ENCODE measurements at places on chromosomes 16 and 17.
A peak's percentile ranks its signal among the peaks of the same experiment; 100 is the strongest.

DNA sequence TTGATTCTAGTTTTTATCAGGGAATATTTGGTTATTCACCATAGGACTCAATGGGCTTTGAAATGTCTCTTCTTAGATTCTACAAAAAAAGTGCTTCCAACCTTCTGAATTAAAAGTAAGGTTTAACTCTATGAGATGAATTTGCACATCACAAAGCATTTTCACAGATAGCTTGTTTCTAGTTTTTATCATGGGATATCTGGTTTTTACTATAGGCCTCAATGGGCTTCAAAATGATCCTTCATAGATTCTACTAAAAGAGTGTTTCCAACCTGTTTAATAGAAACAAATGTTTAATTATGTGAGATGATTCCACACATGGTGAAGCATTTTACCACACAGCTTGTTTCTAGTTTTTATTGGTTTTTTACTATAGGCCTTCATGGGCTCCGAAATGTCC lies 560.7 kb downstream of the KCNJ18 start:
- DNase-seq, result no peak

DNA sequence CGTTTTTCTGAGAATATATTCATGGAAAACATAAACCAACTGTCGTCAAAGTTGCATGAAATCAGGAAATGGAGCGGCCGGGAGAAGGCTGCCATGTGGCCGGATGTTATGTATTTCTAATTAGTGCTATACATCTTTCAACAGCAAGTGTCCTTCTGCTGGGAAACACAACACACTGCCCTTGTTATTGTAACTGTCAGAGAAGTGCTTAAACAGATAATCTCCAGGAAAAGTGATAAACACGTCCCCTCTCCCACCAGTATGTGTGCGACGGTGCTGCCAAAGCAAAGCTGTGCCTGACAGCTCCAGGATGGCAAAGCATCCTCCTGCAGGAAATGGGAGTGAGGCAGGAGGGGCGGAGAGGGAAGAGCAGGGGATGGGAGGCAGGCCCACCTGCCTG lies 111.8 kb downstream of the SMG6 start:
- DNase-seq, result no peak

- no peak for DNase-seq
These were observed 52.6 kb downstream of the NOS2 start for GRCh38 chr17:27747462-27748359.

DNA sequence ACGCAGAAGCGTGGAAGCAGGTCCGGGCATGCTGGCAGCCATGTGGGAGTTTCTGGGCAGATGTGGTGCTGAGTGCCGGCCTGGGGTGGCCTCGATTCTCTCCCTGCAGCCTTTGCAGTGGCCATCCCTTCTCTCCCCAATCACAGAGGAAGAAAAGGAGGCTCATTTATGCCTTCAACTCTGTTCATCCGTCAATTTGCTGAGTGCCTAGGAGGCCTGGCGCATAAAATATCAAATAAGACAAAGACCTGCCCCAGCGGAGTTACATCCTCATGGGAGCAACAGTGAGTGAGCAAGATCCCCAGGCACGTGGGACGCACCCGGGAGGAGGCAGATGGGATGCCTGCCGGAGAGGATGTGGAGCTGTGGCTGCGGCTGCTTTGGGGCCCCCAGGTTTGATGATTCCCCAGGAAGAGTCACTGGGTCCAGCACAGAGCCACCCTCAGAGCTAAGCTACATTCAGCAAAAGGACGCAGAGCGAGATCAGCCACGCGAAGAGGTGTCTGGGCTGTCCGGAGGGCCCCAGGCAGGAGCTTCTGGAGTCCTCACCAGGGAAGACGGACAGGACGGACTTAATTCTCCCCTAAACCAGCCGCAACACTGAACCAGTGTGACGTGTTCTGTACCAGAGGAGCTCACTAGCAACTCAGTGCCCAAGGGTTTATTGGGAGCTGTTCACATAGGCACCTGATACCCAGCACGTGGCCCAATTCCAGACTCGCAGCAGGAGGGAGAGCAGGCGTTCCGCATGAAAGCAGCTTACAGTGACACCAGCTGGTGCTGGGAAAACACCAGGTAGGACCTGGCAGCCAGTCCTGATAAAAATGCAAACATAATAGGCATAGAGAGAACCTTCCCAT lies 11.3 kb downstream of the CA5A start:
- DNase-seq, result no peak

DNA sequence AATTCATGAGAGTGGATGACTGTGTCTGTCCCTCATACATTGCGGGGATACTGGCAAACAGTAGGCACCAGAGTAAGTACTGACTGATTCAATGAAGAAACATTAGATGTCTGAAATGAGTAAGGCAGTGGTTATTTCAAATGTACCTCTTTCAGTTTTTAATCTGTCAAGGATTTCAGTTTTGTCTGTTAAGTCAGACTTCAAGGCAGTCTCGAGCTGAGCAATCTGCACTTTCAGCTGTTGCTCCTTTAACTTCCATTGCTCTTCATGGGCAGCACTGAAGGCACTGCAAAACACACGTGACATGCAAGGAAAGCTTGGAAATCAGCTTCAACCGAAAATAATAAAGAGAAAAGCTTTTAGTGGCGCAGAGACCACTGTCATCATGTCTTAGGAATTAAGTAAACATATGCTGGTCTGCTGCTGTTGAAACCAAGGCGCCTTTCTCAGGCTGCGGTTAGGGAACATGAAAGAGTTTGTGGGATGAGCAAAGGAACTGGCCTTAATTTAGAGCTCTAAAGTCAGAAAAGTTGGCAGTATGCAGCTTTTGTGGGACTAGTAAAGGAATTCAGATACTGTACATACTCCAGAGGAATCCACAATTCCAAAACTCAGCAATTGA lies 38.8 kb downstream of the RPGRIP1L start:
- DNase-seq, result peak; percentile 26

DNA sequence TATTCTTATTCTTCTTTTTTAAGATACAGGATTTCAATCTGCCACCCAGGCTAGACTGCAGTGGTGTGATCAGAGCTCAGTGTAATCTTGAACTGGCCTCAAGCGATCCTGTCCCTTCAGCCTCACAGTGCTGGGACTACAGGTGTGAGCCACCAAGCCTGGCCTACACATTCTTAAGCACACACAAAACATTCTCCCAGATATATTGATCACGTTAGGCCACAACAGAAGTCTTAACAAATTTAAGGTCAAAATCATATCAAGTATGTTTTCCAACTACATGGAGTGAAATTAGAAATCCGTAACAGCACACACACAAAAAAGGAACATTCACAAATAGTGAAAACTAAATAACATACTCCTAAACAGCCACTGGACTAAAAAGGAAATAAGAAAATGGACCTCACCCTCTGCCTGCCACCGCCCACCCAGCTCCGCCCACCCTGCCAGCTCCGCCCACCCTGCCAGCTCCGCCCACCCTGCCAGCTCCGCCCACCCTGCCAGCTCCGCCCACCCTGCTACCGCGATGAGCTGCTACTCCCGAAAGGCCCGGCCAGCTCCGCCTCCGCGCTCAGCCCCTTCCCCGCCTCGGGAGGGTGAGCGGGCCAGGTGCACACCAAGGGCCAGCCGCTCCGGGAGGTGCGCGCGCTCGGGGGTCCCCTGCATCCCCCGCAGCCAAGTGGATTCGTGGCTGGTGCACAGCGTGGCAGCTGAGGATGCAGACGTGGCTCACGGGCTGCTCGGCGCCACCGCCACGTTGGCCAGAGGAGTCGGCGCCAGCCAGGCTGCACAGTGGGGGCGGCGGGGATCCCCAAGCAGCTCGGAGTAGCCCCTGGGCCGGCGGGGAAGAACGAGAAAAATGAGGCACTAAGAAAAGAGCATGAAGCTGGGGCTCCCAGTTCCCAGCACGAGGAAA lies 41.2 kb downstream of the C16orf87 start:
- peak; percentile 55 for DNase-seq

DNA sequence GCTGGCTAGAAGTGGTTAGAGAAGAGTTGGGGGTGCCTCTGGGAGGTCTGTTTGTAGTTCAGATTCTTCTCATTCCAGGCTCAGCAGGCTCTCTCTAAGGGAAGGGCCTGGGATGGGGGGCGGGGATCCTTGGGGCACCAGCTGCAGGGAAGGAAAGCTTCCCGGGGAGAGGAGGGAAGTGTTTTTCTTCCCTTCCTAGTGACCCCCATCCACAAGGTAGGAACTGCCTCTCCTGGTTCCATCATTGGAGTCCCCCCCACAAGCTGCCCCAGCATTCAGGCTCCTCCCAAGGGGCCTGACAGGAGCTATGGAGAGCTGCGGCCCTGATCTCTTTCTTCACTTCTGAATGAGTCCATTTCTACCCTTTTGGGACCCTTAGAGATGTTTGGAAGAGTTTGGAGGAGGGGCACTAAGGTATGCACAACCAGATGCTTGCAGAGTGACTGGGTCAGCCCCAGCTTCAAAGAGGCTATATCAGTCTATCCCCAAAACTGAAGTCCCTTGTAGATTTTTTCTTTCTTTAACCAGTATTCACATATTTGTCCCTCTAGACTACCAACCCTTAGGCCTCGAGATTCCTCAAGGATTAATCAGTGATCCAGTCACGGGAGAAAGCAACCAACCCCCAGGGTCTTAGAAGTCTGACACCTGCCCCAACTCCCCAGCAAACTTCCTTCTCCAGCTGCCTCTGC lies 13.9 kb upstream of the FZD2 start:
- DNase-seq, result no peak

DNA sequence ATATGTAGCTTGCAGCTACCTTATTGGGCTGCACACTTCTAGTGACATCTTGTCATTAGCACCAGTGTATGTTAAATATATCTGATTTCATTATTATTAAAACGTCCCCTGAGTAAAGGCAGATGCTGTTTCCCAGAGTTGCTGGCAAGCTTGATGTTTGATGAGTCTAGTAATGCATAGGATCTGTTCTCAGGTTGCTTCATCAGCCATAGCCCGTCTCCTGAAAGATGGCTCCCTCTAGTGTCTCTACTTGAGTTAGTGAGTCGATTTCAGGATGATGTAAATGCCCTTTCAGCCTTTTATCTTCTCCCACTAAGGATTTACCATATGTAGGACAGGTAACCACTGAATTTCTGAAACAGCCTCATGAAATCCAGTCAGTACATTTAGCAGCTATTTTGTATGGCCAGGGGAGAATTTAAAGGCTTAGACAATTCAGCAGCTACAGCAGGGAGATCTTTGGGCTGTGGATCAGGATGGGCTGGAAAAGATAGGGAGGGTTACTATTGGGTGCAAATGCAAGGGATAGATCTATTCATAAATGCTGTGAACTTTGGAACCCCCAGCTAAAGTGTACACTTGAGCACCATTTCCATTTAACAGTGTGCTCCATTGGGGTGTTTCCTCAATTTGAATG lies 376.3 kb downstream of the CNTNAP4 start:
- peak; percentile 40 for DNase-seq

GRCh38 chr16:73151225-73151624 lies 103.3 kb upstream of the ZFHX3 start:
- DNase-seq, result no peak

- DNase-seq, result peak; percentile 92
These were observed 47.9 kb downstream of the WDR59 start for GRCh38 chr16:74936902-74937560.

DNA sequence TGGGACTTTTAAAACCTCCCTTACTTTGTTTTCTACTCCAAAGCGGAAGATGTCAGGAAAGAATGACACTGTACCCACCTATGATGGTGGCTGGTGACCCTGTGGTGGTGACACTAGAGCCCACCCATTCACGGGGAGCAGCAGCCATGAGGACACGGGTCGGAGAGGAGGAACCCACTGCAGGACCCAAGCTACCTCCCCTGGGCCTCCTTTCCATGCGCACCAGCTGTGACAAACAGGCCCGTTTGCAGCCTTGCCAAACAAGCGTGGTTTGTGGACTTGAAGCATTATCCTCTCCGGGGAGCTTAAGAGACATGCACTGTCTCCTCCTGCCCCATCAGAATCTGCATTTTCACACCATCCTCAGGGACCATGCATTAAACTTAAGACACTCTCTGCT lies 85.6 kb downstream of the ZFHX3 start:
- DNase-seq, result no peak

DNA sequence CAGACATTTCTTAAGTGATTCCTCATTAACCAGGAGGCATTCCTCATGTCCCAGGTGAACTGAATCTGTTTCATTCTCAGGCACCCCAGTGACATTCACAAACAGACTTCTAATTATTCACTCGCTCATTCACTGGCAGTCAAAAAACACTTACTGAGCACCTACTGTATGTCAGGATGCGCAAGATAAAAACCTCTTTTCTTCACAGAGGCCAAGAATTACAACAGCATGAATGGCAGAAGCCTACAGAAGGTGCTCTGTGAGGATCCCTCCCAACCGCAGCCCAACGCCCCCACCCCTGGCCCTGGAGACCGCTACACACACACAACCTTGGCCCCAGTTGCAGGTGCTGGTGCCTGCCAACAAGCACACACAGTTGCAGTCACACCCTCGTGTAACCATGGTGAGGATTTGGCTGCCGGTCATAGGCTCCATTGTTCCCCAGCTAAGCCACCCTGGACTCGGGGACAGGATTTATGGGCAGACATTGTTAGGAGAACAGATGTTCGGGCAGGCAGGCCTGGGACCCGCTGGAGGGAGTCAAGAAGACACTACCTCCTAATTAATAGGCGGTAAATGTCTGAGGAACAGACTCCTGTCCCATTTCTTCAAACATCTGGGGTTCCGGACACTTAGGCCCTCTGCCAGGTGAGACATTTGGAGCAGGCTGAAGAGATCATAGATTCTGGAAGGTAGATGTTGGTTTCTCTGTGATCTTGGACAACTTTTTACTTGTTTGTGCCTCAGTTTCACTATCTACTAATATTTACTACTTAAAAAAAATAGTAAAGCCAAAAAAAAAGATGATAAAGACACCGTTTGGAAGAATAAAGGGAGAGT lies 43.2 kb downstream of the CUEDC1 start:
- DNase-seq, result no peak

DNA sequence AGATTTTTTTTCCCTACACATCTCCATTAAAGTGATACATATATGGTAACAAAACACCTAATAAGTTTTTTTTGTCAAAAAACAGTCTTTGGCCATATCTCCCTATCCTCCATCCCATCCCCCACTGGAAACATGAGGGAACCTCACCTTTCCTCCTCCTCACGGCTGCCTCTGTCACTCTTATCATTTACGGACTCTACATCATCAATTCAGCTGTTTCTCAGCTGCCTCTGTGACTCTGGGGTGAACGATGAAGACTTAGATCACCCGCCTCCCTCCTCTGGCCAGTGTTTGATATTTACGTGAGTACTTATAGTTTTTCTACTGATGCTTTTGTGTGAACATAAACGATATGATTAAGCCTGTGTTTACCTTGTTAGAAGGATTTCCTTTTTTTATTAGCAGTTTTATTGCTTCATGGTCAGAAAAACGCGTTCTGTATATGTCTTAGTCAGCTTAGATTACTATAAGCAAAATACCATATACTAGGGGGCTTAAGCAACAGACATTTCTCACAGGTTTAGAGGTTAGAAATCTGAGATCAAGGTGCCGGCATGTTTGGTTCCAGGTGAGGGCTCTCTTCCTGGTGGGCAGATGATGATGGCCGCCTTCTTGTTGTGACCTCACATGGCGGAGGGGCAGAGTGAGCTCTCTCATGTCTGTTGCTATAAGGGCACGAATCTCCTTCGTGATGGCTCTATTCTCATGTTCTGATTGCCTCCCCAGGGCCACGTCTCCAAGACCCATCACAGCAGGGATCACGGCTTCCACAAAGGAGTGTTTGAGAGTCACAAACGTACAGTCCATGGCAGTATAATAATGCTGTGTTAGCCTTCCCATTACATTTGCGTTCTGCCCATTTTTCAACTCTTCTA lies 32.1 kb downstream of the DNAH17 start:
- DNase-seq, result no peak

GRCh38 chr17:29722411-29723198 lies 99.9 kb upstream of the CORO6 start:
- peak; percentile 97 for DNase-seq

- DNase-seq, result peak; percentile 39
These were observed 54.2 kb upstream of the MAP3K14 start for GRCh38 chr17:45370949-45371413.

GRCh38 chr16:57740423-57741071 lies 5.0 kb downstream of the KATNB1 start:
- no peak for DNase-seq

All from MV-4-11 (cell line).